ENCODE measurements at places on chromosomes 7 and 10. TPM values are rescaled to one million over a fixed set of nuclear protein-coding genes. Genes with fewer than 3 reads are reported as not detected.

DNA sequence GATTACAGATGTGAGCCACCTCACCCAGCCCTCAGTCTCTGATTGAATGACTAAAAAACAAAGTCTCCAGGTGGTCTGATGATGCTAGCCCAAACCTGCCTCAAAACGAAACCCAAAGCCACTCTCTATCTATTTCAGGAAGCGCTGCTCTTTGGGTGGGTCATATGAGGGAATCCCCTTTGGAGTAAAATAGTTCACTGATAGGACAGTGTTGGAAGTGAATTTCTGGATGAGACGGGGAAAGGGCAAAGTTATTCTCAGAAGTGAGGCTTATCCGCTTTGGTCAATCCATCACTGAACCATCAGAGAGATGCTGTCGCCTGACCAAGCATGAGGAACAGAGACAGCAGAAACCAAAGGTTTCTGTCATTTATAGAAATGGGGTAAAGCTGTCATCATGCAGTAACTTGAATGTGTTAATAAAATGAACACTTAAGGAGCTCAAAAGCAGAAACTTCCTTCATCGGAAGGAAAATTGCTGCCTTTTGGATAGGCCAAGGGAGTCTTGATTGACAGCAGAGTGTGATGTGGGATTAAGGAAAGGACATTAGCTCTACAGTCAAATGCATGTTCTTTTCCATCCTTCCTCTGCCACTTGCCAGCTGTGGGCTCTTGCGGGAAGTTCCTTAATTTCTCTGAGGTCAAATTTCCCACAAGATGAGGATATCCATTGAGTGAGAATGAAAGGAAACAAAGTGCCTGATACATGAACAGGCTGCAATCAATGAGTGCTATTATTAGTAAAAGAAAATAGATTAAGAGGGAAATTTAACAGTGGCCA, 64.9 kb upstream of the C1QL3 start:
- no peak for DNase-seq

DNA sequence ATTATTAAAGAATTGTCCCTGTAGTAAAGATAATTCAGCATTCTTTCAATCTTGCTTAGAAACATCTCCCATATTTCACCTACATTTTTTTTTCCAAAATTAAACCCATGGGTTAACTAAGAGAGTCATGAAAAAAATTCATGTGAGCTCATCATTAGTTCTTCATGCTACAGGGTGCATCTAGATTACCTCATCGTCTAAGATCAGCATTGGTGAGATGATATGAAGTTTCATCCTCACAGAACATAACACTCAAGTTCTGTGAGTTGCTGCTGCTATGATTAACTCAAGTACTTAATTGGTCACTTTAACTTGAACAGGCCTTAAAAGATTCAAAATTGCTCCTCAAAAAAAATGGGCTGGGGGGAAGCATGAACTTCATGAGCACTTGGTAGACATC, 50.0 kb downstream of the RAB11FIP2 start:
- no peak for DNase-seq

GRCh38 chr10:126661841-126662515, 8.5 kb downstream of the C10orf90 start:
- no peak for DNase-seq

- DNase-seq = no peak
Observed at GRCh38 chr10:44974082-44974627, 4.5 kb downstream of the DEPP1 start.

DNA sequence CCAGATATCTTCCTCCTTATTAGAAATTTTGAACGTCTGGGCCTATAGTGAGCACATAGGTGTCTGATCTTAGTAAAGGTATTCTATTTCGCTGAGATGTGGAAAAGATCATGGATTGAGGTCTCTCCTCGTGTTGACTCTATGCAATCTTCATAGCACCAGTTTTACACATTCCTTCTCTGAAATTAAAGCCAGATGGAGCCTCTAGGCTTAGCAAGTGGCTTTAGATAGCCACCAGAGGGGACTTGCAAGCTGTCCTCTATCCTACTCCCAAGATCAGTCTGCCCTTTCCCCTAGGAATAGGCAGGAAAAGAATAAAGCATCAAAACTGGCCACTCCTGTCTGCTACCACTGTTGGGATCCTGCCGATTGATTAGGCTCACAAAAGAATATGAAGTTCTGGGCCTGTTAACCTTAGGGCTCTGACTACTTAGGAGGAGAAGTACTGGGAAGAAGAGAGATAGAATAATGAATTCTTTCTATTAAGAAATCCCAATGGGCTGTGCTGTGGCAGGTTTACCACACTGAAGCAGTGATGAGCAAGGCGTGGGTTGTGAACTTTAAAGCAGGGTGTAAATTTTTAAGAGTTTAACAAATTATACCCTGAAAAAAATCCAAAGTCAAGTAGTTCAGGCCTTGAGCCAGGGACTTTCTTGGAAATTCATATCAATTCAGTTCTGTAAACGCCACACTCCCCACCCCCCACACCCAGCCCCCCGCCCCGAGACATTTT, 2.2 kb upstream of the STRIP2 start:
- no peak for DNase-seq

DNA sequence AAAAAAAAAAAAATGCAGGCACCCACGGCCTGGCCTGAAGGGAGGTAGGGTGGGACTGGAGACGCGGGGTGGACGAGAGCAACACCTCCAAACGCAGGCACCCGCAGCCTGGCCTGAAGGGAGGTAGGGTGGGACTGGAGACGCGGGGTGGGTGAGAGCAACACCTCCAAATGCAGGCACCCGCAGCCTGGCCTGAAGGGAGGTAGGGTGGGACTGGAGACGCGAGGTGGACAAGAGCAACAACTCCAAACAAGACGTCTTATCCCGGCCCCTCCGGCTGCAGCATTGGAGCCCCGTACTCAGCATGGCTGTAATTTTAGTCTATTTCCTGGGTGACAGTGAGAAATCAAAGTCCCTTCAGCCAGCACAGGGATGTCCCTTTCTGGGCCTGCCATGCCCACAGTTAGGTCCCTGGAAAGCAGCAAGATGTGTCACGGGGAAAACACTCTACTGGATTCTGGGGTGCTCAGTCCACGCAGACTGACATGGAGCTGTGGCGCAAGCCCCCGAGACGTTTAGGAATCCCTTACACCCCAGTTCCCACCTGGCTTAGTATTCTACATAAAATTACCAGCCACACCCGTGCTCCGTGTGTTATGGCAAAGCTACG, 119.9 kb downstream of the WDR37 start:
- no peak for DNase-seq

DNA sequence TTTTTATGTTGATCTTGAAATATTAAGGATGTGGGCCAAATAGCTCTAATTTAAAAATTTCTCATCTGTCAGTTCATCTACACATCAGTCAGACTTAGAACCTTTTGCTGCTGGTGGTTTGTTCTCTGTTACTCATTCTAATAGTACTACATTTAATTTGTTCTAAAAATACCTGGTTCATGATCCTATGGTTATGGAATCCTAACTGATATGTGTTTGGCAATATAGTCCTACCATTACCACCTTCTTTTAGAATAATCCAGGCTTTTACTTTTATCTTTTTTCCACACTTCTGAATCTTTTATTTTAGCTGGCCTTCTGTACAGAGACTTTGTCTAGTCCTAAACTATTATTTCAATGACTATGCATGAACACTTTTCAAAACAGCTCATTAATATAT, 116.9 kb downstream of the SVOPL start:
- no peak for DNase-seq

- DNase-seq = no peak
Observed at GRCh38 chr10:130243015-130243414, 106.8 kb downstream of the GLRX3 start.

DNA sequence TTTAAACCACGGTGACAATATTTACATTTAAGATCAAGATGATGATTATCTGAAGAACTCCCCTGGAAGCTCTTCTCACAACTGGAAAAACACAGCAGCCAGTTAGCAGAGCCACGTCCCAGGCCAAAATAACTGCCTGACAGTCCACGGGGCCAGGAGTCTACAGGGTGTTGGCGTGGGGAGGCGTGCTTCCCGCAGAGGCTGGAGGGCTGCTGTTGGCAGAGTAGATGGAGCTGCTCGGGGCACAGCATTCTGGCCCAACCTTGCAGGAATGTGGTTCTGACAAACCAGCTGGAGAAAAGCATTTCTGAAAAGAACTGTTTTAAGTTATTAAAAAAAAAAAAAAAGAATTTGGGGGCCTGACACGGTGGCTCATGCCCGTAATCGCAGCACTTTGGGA, 177.9 kb downstream of the EBF3 start:
- no peak for DNase-seq

GRCh38 chr10:82924711-82925110, 1049.7 kb downstream of the NRG3 start:
- no peak for DNase-seq

DNA sequence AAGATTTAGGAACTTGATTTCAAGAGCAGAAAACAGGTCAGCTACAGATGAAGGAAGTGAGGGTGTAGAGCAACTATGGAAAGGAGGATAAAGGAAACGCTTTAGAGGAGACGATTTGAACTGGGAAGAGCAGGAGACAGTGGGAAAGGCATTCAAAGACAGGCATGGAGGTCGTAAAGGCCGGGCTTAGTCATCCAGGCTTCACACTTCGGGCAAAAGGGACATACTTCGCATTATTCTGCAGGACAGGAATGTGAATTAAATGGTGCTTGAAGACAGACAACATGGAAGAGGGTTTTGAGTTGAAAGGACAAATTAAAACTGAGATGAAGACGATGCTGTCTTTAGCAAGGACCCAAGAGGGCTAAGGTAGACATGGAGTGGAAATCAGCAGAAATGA, 8.1 kb downstream of the FAM171A1 start:
- no peak for DNase-seq

Gene CUZD1
- 13.0 TPM for total RNA-seq

Gene ANXA8
- not detected for total RNA-seq

Gene GPER1
- total RNA-seq = 0.24 TPM

Gene CPVL
- total RNA-seq = 40.0 TPM

Gene OR13A1
- total RNA-seq = not detected

Gene ZC3HAV1
- total RNA-seq = 43.4 TPM

Gene SPDYE11
- total RNA-seq = not detected

Gene TMEM176A
- 0.90 TPM for total RNA-seq

Gene SRRM3
- total RNA-seq = 17.4 TPM
